ENCODE measurements at places on chromosomes 7 and 10.
A peak's percentile ranks its signal among the peaks of the same experiment; 100 is the strongest.

- peak; percentile 81 for DNase-seq
Observed at GRCh38 chr10:109987452-109988211, 20.2 kb upstream of the ADD3 start.

GRCh38 chr10:126215746-126216631, 172.3 kb downstream of the ADAM12 start:
- peak; percentile 30 for DNase-seq

- DNase-seq, result peak; percentile 76
Observed at GRCh38 chr10:14536241-14537213, 205.8 kb upstream of the FRMD4A start.

- no peak for DNase-seq
Observed at GRCh38 chr7:112512451-112513210, 31.8 kb downstream of the LSMEM1 start.

DNA sequence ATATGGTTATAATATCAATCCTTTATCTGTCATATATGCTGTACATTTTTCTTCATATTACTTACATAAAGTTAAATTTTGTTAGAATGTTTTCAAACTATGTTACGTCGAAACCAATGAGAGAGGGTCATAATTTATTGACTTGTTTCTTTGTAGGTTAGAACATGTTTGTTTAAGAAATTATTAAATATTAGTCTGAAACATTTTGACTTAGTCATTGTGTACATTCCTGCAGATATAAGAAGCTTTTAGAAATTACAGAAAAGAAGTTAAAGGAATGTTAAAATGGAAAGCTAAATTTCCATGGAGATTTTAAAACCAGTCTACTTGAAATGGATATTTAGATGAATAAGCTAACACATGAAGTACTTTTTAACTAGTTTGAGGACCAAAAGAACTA, 99.8 kb downstream of the ANKRD30A start:
- DNase-seq, result no peak

- DNase-seq, result no peak
Observed at GRCh38 chr10:132365102-132365501, 31.9 kb upstream of the PWWP2B start.

DNA sequence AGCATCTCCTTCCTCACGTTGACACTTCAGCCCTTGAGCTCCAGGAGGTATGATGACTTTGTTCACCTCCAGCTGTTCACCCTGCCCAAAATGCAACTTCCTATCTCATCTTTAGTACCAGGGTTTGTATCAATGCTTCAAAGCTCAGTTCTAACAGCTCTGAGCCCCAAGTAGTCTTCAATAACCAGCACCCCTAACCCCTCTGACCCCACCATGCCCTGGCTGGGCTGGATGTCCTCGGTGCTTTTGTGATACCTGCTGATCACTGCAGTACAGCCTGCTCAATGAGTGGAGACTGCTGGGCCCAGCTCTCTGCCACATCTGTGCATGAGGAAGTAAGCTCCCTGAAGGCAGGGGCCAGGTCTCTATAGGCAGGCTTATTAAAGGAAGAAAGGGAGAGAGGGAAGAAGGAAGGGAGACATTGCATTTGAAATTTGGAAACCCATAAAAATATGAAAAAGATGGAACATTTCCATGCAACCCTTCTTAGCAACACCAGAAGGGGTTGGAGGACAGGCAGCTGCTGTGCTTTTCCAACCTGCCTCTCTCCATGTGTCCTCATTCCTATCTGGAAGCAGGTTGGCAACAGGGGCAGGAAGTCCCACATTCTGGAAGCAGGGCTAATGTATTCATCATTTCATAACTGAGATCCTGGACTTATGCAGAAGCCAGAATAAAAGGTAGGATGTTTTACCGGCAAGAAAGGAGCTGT, 756.1 kb downstream of the GRID1 start:
- no peak for DNase-seq

DNA sequence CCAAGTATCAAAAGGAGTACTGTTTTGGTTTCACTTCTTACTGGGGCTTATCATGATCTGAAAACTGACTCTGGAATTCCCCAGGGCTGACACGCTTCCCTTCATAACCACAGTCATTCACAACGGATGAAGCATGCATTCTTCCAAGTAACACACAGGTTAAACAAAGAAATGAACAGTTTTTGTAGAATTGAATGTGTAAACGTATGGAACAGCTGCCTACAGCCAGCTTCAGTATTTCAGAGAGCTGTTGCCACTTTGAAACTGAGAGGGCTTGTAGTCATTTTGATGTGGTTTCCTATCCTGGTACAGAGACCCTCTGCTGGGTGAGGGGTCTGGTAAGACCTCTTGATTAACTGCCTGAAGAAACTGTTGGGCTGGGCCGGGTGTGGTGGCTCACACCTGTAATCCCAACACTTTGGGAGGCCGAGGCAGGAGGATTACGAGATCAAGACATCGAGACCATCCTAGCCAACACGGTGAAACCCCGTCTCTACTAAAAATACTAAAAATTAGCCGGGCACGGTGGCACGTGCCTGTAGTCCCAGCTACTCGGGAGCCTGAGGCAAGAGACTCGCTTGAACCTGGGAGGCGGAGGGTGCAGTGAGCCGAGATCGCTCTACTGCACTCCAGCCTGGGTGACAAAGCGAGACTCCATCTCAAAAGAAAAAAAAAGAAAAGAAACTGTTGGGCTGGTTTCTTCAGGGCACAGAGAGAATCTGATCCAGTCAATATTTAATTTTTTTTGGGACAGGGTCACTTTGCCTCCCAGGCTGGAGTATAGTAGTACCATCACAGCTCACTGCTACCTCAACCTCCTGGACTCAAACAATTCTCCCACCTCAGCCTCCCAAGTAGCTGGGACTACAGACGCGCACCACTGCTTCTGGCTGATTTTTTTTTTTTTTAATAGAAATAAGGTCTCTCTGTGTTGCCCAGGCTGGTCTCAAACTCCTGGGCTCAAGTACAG, 4.7 kb downstream of the NFE2L3 start:
- peak; percentile 66 for DNase-seq

- DNase-seq, result no peak
Observed at GRCh38 chr10:118153287-118153686, 106.5 kb upstream of the RAB11FIP2 start.

DNA sequence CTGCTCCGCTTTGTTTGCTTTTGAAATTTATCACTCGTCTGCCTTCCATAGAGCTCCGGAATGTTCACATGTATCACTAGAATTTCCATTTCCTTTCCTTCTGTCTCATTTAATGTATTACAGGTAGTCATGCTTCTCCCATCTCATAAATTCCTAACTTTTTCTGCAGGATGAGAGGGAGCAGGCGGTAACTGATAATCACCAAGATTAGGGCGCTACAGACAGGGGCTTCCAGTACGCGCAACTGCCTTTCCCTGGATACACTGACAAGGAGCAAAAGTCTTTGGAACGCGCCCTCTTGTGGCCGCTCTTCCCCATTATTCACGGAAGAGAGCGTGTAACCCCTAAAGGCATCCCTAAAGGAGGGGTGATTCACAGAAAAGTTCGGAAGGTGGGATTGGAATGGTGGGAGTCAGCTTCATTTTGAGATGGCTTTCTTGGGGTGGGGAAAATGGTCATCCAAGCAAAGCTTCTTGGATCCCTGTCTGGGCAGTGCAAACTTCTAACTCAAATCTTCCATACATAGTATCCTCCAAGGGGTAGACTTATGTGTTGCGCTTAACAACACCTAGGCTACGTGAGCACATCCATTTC, 6.5 kb downstream of the INHBA start:
- peak; percentile 66 for DNase-seq

- DNase-seq, result no peak
Observed at GRCh38 chr10:5814110-5815107, 1.2 kb upstream of the GDI2 start.

GRCh38 chr10:22988581-22989360, 60.9 kb downstream of the ARMC3 start:
- peak; percentile 56 for DNase-seq

GRCh38 chr10:58064714-58065528, 202.8 kb downstream of the IPMK start:
- peak; percentile 63 for DNase-seq

- no peak for DNase-seq
Observed at GRCh38 chr7:78912781-78913180, 540.7 kb downstream of the MAGI2 start.

DNA sequence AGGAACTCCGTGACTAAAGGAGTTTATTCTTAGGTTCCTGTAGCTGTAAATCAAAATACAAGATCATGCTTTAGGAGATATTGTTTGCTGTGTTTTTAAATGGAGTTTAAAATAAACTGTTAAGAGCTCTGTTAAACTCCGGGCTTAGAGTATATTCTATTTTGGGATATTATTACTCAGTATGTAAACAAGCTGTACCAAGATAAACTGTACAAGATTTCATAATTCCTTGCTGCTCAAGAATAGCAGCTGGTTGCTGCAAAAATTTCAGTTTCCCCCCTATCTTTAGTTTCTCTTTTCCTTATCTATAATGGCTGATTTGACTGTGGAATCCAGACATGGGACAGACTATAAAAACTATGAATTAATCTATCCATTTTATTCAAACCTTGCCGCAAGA, 215.7 kb downstream of the HTR7 start:
- no peak for DNase-seq

- DNase-seq, result no peak
Observed at GRCh38 chr10:110957606-110958005, 38.2 kb downstream of the SHOC2 start.

GRCh38 chr7:67764289-67764688, 767.7 kb downstream of the TYW1 start:
- no peak for DNase-seq

GRCh38 chr10:77392236-77392721, 245.3 kb downstream of the KCNMA1 start:
- peak; percentile 56 for DNase-seq

DNA sequence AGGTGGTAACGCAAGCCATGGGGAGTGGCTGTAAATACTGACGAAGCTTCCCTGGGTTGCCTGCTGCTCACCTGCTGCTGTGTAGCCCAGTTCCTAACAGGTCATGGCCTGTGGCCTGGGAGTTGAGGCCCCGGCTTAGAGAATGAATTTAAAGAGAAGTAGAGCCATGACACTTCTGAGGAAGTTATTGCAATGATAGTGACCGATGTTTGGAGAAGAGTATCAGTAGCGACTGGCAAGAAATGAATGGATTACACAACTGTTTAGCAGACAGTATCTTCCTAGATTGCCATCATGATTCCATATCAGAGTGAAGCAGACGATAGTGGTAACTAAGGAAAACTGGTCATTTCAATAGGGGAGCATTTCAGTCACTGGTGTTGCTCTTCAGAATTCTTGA, 249.6 kb downstream of the PLXDC2 start:
- DNase-seq, result no peak

All from AG20443 (cell line).